ENCODE measurements at places on chromosomes 6 and 20. TPM values are rescaled to one million over a fixed set of nuclear protein-coding genes. Genes with fewer than 3 reads are reported as not detected.

Gene FAM217A
- not detected for total RNA-seq

GRCh38 chr6:105489216-105489530 lies 86.3 kb upstream of the PREP start:
- no peak for DNase-seq

- DNase-seq, result no peak
These were observed 40.4 kb downstream of the IRF4 start for GRCh38 chr6:431986-432385.

- peak; percentile 82 for DNase-seq
These were observed 50.9 kb upstream of the FAM184A start for GRCh38 chr6:119129148-119129967.

DNA sequence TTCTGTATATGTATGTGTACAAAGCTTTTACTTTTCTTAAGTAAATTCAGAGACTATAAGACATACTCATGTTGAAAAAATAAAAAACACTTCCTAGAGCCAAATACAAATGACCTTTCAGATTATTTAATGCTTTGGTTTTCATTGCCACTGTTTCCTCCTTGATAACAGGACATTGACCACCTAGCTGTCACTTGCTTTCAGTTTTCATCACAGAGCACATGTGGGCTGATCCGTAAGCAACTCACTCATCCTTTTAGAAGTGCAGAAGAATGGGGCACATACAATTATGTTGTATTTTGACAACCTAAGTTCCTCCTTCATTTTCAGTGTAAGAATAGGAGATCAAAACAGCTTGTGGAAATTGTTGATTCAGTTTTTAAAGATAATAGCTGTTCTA lies 6.2 kb downstream of the ZBTB2 start:
- DNase-seq, result peak; percentile 57

All from hematopoietic multipotent progenitor cell (in vitro differentiated cells).